ENCODE measurements at places on chromosomes 1 and 21.

DNA sequence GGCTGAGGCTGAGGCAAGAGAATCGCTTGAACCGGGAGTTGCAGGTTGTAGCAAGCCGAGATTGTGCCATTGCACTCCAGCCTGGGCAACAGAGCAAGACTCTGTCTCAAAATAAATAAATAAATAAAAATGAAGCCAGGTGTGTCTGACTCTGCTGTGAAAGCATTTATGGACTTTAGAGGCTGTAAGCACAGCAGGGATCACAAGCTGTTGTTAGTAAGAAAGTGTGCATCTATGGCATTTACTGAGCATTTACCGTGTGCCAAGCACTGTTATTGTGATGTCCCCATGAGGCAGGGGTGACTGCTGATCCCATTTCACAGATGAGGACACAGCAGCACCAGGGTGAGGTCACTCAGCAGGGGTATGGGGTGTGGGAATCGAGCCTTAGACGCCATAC lies 20.1 kb downstream of the FAM151A start:
- no peak for DNase-seq

- no peak for DNase-seq
Observed at GRCh38 chr1:197844651-197845050, 57.8 kb upstream of the C1orf53 start.

DNA sequence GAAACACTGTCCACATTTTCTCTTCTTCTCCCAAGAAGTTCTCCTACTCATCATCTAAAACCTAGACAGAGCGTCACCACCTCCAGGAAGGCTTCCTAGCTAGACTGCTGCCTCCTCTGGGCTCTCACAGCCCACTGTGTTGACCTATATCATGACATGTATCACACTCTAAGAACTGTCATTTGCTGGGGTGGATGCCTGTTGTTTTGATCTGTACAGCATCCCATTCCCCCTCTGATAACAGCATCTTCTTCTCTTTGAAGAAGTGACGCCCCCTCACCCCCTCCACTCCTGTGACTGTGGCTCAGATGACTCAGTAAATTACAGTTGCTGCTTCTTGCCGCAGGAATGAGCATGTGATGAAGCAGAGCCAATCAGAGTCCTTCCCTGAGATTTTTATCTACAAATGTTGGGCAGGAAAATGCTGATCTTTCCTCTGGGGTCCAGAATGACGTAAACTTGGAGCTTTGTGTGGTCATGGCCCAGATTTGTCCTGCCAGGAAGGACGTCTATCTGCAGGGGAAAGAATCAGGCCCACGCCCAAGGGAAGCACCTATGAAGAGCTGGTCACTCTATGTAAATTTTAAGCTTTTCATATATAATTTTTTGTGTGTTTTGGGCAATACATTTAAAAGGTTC lies 28.0 kb upstream of the FOXO6 start:
- no peak for DNase-seq

- DNase-seq: peak; percentile 91
Observed at GRCh38 chr21:41425954-41426675, at the start of gene MX1. Gene MX1, plus strand, starts transcription at chr21:41426239. Its CDS starts 5,832 bp downstream, at chr21:41432071.

DNA sequence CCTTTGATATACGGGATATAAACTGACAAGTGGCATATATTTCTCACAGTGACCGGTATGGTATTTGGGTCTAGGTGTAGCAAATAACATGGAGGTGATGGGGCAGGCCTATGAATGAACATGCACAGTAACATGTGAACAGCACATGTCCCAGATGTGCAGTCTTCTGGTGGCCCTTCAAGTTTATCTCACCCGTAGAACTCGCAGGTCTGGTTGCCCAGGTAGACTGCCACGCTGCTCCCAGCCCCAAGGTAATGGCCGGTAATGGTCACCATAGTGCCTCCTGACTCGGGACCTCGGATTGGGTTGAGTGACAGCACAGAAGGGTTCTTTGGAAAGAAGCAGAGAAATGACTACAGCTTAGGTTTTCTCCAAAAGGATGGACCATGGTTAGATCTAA lies 141.2 kb upstream of the CD34 start:
- no peak for DNase-seq

GRCh38 chr1:187384504-187384903 lies 555.8 kb downstream of the PLA2G4A start:
- DNase-seq: no peak

DNA sequence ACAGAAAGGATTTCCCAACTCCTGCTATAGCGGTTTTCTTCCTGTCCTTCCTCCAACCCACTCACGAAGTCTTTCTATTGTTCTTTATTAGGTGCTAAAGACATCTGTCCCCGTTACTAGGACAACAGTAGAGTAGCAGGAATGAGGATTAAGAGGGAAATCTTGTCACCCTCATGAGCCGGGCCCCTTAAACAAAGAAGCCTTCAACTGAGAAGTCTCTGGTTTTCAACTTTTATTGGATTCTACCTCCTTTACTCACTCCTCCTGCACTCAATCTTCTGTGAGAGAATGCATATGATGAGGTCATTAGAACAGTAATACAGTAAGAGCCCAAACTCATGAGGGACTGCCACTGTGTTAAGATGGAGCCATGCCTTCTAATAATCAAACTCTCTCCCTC lies 206.3 kb downstream of the OMA1 start:
- DNase-seq: no peak

DNA sequence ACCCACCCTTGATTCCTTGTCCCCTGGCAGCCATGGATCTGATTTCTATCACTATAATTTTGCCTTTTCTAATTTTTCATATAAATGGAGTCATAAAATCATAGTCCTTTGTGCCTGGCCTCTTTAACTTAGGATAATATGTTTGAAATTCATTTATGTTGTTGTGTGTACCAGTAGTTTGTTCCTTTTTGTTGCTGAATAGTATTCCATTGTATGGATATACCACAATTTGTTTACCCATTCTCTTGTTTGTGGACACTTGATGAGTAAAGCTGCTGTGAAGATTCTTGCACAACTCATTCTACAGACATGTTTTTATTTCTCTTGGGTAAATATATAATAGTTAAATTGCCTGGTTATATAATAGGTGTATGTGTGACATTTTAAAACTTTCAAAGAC lies 22.7 kb upstream of the GJA8 start:
- no peak for DNase-seq

DNA sequence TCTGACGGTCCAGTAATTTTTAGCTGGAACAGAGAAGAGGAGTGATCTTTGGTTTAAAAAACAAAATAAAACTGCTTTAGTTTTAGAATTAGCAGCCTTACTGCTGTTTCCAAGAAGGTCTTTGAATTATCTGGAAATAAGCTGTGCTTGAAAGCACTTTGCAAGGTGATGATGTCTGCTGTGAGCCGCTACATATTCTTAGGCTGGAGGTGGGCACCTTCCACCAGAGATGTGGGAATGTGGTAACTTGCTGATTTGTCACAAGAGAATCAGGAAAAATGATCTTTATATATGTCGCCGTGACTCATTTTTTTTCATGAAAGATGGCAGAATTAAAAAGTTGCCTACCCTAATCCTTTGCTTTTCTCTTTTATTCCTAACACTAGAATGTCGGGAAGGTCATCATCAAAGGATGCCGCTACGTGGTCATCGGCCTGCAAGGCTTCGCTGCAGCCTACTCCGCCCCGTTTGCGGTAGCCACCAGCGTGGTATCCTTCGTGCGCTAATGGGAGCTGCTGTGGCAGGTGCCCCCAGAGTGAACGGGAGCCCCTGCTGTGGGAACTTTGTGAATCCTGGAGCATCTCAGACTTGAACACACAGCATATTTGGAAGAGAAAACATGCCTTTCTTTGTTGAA lies 6.2 kb downstream of the C1orf115 start:
- DNase-seq: no peak

GRCh38 chr1:219900201-219900600 lies 28.2 kb downstream of the SLC30A10 start:
- no peak for DNase-seq

- DNase-seq: no peak
Observed at GRCh38 chr1:174966008-174966572, 33.7 kb upstream of the CACYBP start.

DNA sequence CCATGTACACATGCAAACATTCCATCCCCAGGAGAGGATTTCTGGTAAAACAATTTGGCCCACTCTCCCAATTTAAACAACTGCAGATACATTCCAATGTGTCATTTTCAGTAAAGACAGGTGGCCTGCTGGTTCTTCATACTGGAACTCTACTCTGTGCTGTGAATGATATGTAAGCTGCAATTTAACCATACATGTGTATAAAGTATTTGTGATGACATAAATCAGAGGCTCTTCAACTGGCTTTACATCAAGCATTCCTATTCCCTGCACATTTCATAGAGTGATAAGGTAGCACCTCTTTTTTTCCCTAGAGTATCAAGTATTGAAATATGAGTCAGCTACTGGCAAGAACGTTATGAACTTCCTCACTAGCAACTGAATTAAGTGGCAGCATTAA lies 649.5 kb upstream of the ADGRL2 start:
- no peak for DNase-seq
